Activated naive CD4-positive, alpha-beta T cell treated with anti-CD3 and anti-CD28 coated beads, Interleukin-2, amount 50 U/mL, for 72 hours (primary cell): ENCODE measurements at places on chromosomes 13 and 19. TPM values are rescaled to one million over a fixed set of nuclear protein-coding genes. Genes with fewer than 3 reads are reported as not detected.

Gene CA11
- 10.9 TPM for total RNA-seq

Gene ZFP82
- total RNA-seq: 5.0 TPM

DNA sequence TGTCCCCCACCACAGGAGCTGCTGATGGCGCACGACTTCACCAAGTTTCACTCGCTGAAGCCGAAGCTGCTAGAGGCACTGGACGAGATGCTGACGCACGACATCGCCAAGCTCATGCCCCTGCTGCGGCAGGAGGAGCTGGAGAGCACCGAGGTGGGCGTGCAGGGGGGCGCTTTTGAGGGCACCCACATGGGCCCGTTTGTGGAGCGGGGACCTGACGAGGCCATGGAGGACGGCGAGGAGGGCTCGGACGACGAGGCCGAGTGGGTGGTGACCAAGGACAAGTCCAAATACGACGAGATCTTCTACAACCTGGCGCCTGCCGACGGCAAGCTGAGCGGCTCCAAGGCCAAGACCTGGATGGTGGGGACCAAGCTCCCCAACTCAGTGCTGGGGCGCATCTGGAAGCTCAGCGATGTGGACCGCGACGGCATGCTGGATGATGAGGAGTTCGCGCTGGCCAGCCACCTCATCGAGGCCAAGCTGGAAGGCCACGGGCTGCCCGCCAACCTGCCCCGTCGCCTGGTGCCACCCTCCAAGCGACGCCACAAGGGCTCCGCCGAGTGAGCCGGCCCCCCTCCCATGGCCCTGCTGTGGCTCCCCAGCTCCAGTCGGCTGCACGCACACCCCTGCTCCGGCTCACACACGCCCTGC is 4.4 kb upstream of the NOP53 start:
- DNase-seq: no peak

- DNase-seq: no peak
Observed at GRCh38 chr19:39951065-39951650, 16.7 kb upstream of the FCGBP start.
